ENCODE measurements at places on chromosomes 3 and 15.
A peak's percentile ranks its signal among the peaks of the same experiment; 100 is the strongest.

- no peak for DNase-seq
Measured at GRCh38 chr15:79450648-79451047, 18.5 kb downstream of the MINAR1 start.

GRCh38 chr3:51384726-51385473 is at the start of gene MANF:
MANF (plus strand) TSS chr3:51385291; CDS start chr3:51385343, 52 bp downstream.
- peak; percentile 99 for DNase-seq

- no peak for DNase-seq
Measured at GRCh38 chr15:77644543-77645247, 12.0 kb upstream of the LINGO1 start.

GRCh38 chr3:142148044-142148791 is 1.1 kb downstream of the TFDP2 start:
- DNase-seq: peak; percentile 47

All from G401 (cell line).